ENCODE measurements at places on chromosomes 12 and 14.

DNA sequence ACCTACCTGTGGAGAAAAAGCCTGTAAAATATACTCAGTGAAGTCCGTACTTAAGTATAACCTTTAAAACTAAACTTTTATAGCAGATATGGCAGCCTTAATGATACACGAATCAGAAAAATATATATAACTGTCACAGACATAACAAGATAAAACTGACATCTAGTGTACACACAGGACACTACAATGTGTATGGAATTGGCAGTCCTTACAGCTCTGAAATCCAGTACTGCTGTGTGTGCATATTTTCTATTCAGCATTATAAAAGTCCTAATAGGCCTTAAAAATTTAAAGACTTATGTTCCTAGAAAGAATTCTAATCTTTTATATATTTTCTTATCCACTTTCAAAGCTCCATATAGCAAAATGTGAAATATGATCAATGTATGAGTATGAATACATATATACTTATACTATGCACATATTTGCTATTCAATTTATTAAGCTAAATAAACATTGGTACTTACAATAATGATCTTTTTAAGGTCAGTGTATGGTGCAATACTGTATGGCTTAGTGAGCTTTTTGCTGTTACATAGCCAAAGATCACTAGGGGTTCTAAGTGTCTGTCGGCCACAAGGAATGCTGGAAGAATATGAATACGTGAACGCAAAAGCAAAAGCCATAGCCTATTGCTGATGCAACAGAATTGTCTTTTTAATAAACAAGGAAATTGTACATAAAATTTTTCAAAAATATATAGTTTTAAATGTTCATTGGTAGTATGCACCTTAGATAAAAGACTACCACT is 69.2 kb downstream of the C2CD5 start:
- no peak for DNase-seq

DNA sequence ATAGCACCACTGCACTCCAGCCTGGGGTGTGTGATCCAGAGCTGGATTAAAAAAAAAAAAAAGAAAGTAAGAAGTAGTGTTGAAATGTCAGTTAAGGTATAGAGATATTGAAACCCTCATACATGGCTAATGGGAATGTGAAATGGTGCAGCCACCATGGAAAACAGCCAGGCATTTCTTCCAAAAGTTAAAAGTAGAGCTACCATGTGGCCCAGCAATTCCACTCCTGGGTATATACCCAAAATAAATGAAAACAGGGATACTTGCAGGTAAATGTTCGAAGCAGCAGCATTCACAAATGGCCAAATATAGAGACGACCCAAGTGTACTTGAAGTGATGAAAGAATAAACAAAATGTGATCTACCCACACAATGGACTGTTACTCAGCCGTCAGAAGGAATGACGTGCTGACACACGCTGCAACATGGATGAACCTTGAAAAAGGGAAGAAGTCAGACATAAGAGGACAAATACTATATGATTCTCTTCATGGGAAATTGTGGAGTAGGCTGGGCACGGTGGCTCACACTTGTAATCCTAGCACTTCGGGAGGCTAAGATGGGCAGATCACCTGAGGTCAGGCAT is 15.2 kb downstream of the IL31 start:
- no peak for DNase-seq

DNA sequence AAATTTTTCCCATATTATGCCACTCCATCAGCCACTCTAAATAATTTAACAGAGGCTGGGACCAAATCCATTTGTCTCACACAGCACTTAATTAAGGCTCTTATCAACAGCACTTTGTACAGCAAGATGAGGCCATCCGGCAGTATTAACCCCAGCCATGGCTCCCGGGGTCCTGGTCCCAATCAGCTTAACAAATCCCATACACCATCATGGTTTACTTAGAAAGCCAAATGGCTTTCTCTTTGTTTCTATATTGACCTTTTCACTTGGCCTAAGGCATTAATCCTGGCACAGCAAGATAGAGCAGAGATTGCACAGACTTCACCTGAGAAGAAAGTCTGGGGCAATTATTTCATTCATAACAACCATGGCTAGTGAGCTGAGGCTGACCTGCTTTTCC is 38.6 kb downstream of the SPTSSA start:
- no peak for DNase-seq

- no peak for DNase-seq
Measured at GRCh38 chr12:52323001-52323400, 1.8 kb upstream of the KRT83 start.

GRCh38 chr12:52356762-52357580 is 10.3 kb downstream of the KRT85 start:
- DNase-seq, result no peak

GRCh38 chr12:43758247-43758727 is 303 bp downstream of the PUS7L start:
- no peak for DNase-seq

DNA sequence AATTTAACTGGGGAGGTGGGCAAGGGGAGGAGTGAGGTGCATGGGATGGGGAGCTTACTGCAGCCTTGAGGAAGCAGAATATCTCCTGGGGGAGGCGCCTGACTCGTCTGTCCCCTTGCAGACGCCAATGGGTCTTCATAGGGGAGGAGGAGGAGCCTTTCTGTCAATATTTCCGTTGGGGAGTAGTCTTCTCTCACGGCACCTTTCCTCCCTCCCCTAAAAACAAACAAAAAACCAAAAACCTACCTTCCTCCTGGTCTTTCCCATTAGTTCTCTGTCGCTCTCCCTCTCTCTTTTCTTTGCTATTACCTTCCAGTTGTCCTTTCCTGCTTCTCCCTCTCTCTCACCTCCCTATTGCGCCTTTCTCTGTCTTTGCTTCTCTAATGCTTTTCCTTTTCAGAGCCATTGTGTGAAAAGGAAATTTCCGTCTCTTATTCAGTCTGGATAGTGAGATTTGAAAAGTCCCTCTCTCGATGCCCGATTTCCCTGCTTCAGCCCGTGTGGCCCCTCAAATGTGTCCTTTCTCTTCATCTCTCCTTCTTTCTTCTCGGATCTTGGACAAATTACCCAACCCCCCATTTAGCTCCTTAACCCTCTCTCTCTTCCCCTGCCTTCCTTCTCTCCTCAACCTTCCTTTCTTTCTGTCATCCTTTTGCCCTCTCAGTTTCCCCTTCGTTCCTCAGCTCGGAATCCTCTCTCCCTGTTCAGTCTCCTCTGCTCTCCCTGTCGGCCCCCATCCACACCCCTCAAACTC is 5.9 kb downstream of the GPR84 start:
- peak; percentile 58 for DNase-seq

DNA sequence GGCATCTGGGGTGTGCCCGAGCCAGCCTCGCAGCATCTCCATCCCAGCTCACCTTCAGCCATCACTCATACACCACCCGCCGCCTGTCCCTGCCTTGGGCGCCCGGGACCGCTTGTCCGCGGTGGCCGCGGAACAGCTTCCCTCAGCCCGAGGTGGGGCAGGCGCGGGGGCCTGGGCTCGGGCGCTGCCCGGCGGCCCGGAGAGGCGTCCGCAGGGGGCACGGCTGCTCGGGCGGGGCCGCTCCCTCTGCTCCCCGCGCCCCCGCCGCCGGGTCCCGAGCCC is 430 bp downstream of the SLC41A2 start:
- peak; percentile 30 for DNase-seq

DNA sequence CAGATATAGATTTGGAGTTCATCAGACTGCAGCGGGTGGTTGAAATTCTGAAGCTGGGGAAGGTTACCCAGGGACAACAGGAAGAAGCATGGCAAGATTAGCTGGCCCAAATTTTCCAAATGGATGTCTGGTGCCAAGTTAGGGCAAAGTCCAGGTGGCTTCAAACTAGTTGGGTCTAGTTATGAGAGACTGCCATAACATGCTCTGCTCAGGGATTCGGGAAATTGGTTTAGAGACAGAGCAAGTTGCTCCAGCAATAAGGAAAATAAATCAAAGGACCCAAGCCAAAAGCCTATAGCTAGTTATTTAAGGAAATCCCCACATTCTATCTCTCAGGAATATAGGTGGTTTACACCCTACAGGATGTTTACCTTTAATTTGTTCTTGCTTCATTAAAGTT is 125.7 kb upstream of the BTG1 start:
- DNase-seq, result no peak
